Stimulated activated CD8-positive, alpha-beta memory T cell treated with anti-CD3 and anti-CD28 coated beads, Interleukin-7, amount 100 ng/mL, for 4 hours (primary cell): ENCODE measurements at places on chromosomes 5 and 9.

GRCh38 chr5:27318701-27319100 lies 280.3 kb upstream of the CDH9 start:
- DNase-seq = no peak

DNA sequence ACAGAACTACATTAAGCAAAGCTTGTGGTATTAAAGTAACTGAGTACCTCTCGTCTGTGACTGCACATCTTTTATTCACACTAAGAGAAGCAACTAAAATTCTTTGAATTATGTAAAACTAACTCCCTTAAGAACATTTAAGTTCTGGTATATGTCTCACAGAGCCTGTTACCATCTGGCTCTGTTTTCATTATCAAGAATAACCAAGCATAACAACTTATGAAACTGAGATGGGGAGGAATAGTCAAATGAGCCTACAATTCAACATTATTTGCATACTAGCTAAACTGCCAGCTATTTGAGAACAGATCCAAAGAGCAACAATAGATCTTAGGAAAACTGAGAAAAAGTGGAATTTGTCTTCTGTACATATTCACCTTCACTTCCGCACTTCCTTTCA lies 25.3 kb upstream of the ISOC1 start:
- DNase-seq = no peak

- DNase-seq = no peak
These were observed 177.6 kb upstream of the SMARCA2 start for GRCh38 chr9:1837453-1838084.

- DNase-seq = no peak
These were observed 118.8 kb upstream of the TNPO1 start for GRCh38 chr5:72697622-72698021.

- no peak for DNase-seq
These were observed 26.3 kb downstream of the NR3C1 start for GRCh38 chr5:143376911-143377813.

DNA sequence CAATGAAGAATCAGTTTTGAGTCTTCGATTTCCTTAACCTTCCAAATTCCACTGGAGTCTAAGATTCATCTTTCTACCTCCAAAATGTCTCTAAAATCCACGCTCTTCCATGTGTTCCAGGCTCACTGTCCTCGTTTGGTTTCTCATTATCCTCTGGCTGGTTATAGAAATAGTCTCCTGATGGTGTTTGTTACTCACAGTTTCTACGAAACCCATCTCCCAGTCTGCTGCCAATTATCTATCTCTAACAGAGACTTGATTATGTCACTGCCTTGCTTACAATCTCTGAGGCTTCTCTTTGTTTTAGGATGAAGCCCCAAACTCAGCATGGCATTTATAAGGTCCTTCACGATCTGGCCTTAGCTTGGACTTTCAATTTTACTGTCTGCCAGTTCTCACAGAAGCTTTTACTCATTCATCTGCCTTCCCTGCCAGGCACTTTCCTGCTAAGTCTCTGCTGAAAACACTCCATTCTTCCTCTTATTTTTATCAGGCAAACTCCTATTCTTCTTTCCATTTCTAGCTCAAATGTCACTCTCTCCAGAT lies 339.6 kb upstream of the SGCD start:
- no peak for DNase-seq

GRCh38 chr5:173940269-173940668 lies 48.7 kb upstream of the C5orf47 start:
- DNase-seq = no peak

GRCh38 chr9:134384811-134385479 lies 58.7 kb downstream of the RXRA start:
- DNase-seq = no peak

GRCh38 chr5:79413112-79413511 lies 100.8 kb downstream of the HOMER1 start:
- no peak for DNase-seq

GRCh38 chr9:129506892-129507291 lies 114.0 kb downstream of the C9orf50 start:
- no peak for DNase-seq

GRCh38 chr5:175746851-175747250 lies 89.0 kb downstream of the HRH2 start:
- DNase-seq = no peak

DNA sequence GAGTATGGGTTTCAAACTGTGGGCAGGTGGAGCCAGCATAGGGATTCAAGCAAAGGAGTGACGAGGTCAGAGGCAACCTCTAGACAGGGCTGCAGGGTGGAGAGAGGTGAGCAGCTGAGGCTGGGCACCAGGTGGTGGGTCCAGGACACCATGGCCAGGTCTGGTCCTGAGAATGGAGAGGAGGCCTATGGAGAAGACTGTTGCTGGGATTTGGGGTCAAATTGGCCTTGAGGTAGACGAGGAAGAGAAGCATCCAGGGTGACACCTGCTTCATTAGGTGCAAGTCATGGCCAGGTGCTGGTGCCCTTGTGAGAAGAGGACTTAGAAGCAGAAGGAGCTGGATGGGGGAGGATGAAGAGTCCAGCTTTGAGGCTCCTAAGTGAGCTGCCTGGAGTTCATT lies 99.6 kb downstream of the NSG2 start:
- DNase-seq = no peak

DNA sequence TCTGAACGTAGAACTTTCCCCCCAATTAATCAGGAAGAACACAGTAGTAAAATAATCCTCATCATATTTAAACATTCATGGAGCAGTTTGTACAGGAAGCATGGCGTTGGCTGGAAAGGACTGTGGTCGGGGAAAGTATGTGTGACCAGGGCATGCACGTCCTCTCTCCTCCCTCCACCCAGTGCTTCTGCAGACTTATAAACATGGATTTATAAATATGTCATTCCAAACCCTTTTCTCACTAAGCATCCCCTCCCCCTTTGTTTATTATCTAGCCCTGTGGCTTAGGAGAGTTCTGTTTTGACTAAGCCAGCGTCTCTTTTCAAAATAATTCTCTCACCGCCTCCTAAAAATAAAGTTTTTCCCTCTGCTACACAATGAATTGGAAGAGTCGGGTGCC lies 70.4 kb upstream of the DAP start:
- DNase-seq = no peak

DNA sequence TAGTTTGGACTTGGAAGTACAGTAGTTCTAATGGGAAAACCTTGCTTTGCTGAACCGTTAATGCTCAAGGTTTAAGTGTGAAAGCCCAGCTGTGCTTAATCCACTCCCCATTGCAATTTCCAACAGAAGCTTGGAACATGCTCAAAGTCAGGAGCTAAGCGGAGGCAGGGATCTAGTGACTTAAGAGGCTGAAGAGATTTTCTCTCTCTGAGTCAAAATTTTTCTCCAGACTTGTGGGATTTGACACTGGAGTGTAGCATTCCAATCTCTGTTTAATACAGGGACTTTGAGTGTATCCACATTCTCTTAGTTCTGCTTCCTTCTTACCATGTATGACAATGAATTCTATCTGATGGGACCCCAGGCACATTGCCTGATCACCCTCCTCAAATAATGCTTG lies 471.8 kb downstream of the KIF4B start:
- DNase-seq = no peak

GRCh38 chr9:75938946-75939345 lies 48.5 kb downstream of the PCSK5 start:
- DNase-seq = no peak

DNA sequence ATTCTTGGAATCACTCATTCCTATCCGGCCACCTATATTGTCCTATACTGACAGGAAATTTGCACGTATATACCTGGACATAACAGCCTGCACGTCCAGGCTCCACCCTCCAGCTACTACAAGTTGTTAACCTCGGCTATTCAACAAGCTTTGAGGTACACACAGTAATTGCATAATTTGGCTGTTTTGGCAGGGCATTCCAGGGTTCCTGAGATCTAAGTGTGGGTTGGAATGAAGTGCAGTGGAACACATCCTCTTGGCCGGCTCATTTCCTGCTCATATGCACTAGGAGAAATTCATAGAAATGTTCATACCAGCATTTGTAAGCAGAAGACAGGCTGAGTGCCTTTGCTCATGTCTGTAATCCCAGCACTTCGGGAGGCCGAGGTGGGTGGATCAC lies 222.3 kb downstream of the FBXL7 start:
- DNase-seq = no peak

DNA sequence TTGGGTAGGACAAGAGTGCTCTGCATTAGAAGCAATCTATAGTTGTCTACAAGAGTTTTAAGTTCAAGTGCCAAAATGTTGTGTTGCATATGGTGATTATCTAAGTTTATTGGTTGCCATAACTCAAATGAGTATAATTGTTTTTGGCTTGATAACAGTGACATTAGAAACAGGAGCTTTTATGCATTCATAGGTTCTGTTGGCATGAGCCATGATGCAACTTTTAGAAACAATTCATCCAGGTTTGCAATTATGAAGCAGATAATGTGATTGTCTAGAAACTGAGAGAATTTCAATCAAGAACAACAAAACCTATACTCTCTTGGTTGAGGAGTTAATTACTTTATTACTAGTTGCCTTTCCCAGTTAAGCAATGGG lies 137.0 kb downstream of the PBX3 start:
- DNase-seq = no peak

DNA sequence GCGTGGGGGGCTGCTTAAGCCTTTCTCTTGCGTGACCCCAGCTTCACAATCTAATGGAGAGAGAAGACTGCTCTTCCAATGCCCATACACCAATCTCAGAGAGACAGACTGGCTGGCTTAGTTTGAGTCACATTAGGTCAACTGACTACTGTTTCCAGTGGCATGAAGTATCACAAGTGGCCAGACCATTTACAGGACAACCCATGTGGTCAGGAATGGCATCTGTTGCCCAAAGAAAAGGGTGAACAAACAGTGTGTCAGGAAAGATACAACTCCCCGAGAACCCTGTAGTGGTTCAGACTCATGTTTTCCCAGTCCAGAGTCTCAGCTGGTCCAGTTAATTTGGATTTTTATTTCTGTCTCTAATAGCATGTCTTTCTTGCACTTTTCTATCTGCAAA lies 177.4 kb upstream of the IL12B start:
- no peak for DNase-seq

- no peak for DNase-seq
These were observed 113.5 kb downstream of the FEM1C start for GRCh38 chr5:115431116-115431515.

GRCh38 chr9:99750526-99750925 lies 71.2 kb upstream of the NR4A3 start:
- no peak for DNase-seq

- DNase-seq = no peak
These were observed 42.8 kb downstream of the WWC1 start for GRCh38 chr5:168334280-168334679.

DNA sequence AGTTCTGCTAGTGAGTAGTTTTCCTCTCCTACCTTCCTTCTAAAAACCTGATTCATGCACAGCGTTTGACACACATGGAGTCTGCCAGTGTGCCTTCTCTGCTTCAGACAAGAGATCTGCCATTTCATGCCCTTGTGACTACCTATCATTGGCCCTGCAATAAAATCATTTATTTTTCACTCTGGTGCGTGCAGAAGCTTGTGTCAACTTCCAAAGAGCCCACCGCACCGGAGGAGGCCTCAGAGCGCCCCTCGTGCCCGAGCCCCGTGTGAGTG lies 13.7 kb downstream of the HNRNPH1 start:
- no peak for DNase-seq

GRCh38 chr9:126165755-126166154 lies 160.9 kb upstream of the MVB12B start:
- no peak for DNase-seq

DNA sequence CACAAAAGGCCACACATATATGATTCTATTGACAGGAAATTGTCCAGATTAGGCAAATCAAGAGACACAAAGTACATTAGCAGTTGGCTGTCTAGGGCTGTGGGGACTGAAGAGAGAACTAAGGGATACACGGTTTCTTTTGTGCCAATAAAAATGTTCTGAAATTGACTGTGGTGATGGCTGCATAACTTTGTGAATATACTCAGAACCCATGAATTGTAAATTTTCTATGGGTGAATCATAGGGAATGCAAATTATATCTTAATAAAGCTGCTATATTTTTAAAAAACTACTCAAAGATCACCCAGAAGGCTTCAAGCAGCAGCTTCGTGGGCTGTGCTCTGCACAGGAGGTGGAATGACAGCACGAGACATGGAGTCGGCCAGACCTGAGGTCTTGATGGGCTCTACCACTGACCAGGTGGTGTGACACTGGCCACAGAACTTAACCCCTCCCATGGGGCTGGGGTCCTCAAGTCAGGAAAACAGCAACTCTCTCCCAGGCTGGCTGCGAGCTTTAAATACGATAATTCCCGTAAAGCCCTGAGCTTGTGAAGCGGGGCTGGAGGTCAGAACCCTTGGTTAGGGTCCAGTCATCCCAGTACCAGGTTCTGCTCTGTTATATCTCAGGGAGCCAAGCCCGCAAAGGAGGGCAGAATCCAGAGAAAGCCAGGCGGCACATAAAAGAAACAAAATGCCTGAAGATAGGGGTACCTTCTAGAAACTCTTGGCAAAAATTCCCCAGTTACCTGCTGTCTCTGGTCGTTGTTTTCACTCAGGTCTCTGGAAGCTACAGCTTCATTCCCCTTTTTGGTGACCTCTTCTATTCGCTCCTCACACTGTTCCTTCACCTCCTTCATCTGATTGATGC lies 59.1 kb downstream of the GOLM1 start:
- DNase-seq = no peak

GRCh38 chr5:33312571-33313549 lies 127.9 kb upstream of the TARS1 start:
- DNase-seq = no peak

DNA sequence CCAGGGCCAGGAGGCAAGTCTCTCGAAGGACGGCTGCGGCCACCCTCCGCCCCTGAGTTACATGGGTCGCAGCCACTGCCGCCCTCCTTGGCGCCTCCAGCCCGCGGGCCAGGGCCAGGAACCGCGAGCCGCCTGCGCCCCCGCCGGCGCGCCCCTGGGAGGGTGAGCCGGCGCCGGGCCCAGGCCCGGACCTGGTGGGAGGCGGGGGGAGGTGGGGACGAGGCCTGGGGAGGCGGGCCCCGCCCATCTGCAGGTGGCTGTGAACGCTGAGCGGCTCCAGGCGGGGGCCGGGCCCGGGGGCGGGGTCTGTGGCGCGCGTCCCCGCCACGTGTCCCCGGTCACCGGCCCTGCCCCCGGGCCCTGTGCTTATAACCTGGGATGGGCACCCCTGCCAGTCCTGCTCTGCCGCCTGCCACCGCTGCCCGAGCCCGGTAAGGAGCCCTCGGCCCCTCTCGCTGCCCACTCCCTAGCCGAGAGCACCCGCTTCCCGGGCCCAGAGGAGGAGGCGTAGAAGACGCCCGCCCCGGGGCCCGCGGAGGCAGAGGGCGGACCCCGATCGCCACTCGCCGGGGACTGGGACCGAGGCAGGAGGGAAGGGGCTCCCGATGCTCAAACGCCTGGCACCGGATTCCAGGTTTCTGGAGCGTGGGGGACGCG lies at the start of gene ASS1:
TSS of gene ASS1 (plus strand) at position 397 of the 657 bp plus-strand sequence. CDS start 7,268 bp downstream, outside the sequence.
- DNase-seq = peak; percentile 63

GRCh38 chr9:129486756-129487657 lies 133.9 kb downstream of the C9orf50 start:
- no peak for DNase-seq

GRCh38 chr5:55175781-55176175 lies 2.8 kb upstream of the CDC20B start:
- DNase-seq = no peak

- DNase-seq = no peak
These were observed 50.7 kb downstream of the COL15A1 start for GRCh38 chr9:98994172-98995058.

- DNase-seq = no peak
These were observed 10.7 kb upstream of the SLC2A8 start for GRCh38 chr9:127386249-127386648.

GRCh38 chr5:54905942-54906537 lies 79.4 kb downstream of the ESM1 start:
- peak; percentile 55 for DNase-seq

GRCh38 chr9:33377089-33377715 lies 25.2 kb downstream of the AQP7 start:
- no peak for DNase-seq

- peak; percentile 6 for DNase-seq
These were observed 381.8 kb downstream of the ADGRV1 start for GRCh38 chr5:90940227-90940995.
